ENCODE measurements at places on chromosomes 11 and 22.
A peak's percentile ranks its signal among the peaks of the same experiment; 100 is the strongest.

- DNase-seq, result no peak
Observed at GRCh38 chr11:33778675-33779074, 4.4 kb upstream of the FBXO3 start.

DNA sequence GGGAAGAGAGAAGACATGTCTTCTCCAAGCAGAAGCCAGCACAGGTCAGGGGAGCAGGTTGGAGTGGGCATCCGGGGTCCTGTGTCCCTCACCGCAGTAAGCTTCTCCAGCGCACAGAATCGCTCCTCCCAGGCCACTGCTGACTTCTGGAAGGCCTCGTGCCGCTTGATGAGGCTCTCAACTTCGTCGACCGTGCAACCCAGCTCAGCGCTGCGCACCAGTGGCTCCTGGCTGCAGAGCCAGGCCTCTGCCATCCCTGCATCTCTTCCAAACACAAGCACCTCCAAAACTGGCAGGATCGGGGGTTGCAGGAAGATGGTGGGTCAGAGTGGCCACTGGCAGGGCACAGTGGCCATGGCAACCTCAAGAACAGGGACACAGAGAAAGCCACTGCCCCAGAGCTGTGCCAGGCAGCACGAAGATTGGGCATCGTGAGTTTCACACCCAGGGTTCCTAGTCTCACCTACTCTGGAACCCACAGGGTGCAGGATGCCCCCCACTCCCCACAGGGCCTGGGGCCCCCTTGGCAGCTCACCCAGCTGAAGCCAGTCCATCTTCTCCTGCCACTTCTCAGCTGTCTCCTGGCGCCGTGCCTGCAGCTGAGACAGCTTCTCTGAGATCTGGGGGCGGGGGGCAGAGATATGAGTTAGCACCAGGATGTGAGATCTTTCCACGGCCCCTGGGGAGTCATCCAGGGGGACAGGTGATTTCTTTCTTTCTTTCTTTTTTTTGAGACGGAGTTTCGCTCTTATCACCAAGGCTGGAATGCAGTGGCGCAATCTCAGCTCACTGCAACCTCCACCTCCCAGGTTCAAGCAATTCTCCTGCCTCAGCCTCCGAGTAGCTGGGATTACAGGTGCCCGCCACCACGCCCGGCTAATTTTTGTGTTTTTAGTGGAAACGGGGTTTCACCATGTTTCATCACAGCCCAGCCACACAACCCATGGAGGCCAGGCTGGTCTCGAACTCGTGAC lies 11.2 kb upstream of the RBM4B start:
- DNase-seq, result no peak

GRCh38 chr11:80024119-80024518 lies 583.3 kb upstream of the TENM4 start:
- DNase-seq, result no peak

DNA sequence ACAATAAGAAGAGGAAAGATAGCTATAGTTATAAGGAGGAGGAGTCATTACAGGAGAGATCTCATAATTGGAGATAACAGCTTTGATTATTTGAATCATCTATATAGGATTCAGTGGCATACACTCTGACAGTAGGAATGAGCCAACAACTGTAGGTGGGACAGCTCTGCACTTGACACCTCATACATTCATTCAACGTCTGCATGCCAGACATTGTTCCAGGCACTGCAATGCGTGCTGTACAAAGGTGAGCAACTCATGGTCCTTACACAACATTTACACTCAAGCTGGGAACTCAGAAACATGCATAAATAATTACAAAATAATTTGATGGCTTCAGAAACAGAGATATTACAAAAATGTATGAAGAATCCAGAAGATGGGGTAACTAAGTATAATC lies 154.3 kb downstream of the MSANTD4 start:
- no peak for DNase-seq

DNA sequence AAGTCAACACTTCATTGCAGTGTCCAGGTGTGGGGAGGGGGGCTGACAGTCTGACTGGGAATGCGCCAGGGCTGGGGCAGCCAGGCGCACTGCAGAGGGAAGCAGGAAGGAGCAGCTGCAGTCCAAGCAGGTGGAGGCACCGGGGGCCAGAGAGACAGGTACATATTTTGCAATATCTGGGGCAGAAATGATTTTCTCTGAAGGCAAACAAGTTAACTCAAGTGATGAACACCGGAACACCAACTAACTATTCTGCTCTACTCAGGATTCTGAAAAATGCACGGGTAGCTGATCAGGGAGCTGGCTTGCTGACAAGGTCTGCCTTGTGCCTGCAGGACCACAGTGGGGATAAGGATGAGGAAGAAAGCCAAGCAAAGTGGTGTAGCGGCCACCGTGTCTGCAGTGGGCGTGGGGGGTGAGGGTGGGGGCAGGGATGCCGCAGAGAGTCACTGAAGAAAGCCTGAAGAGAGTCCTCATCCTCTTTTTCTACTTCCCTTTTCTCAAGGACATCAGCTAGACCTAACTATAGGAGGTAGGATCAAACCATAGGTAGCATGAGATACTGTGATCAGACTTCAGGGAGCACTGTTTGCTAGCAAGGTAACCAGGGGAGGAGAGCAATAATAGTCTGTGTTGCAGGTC lies 83.4 kb downstream of the SCN3B start:
- no peak for DNase-seq

- no peak for DNase-seq
Observed at GRCh38 chr11:122653916-122654585, 1.5 kb upstream of the UBASH3B start.

GRCh38 chr11:38296211-38296776 lies 1698.3 kb upstream of the RAG2 start:
- no peak for DNase-seq

GRCh38 chr11:113506893-113507292 lies 31.7 kb upstream of the DRD2 start:
- DNase-seq, result no peak

GRCh38 chr11:113562981-113563461 lies 87.8 kb upstream of the DRD2 start:
- no peak for DNase-seq

DNA sequence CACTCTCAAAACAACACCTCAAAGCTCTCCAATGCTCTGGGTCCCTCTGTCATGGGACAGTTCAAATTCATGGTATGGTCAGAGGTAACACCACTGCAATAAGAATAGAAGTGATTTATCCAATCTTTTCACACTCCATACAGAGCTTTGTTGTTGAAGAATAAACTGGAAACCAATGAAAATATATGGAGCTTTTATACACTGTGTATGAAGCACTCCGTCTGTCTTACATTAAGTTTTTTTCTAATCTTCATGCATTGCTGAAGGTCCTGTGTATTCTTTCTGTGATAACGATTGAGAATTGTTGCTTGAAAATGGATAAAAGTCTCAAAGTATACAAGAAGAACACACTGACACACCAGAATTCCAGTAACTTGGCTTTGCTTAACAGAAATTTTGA lies 603.7 kb upstream of the LUZP2 start:
- DNase-seq, result no peak

- DNase-seq, result no peak
Observed at GRCh38 chr11:128745311-128746136, 51.7 kb downstream of the FLI1 start.

DNA sequence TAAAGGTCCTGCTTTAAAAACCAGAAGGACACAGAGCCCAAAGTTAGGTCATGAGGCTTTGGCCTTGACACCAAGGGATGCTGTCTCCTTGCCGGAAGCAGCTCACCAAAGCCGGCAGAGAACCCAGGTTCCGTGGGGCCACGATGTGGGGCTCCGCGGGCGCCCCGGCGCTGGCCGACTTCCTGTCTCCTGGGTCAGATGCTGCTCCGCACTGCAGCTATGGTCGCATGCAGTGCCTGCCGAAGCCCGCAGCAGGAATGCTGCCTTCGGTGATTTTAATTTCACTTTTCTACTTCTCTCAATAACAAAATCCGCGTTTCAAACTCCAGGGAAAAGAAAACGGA lies 454 bp upstream of the OTUB1 start:
- DNase-seq, result no peak

DNA sequence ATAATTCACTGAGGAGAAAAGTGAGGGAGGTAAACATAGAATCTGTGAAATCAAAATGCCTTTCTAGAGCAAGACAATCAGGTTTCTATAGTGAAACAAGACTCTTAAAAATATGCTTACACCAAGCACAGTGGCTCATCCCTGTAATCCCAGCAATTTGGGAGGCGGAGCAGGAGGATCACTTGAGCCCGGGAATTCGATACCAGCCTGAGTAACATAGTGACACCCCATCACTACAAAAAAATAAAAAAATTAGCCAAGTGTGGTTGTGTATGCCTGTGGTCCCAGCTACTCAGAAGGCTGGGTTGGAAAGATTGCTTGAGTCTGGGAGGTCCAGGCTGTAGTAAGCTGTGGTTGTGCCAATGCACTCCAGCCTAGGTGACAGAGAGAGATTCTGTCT lies 43.2 kb upstream of the ME3 start:
- no peak for DNase-seq

DNA sequence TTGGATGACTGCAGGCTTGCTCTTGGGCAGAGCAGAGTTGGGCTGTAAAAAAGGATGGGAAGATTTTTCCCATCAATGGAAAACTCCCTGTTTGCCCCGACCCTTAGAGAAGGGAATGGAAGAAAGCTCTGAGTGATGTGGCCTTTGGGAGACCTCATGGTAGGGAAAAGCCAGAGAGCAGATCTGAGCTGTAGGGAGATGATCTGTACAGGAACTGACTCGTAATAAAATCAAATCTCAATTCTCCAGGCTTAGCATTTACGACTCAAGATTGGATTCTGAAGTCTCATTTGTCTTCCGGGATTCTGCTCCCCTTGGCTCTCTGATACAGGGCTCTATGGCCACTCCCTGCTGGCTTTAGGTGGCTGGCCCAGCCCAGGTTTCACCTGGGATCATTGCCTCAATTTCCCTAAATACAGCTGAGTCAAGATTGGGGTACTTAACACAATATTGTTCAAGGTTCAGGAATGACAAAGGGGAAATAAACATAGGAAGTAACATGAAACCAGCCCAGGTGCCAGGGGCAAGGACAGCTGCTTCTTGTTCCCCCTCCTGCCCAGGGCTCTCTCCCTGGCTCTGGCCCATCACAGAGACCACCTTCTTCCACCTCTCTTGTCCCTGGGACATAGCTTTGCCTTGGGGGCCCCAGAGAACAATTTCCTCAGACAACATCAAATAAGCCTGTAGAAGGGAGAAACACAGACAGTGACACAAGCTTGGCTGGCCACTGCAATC lies 38.4 kb upstream of the THY1 start:
- DNase-seq, result no peak

GRCh38 chr11:2958251-2958650 lies 29.0 kb upstream of the PHLDA2 start:
- no peak for DNase-seq

DNA sequence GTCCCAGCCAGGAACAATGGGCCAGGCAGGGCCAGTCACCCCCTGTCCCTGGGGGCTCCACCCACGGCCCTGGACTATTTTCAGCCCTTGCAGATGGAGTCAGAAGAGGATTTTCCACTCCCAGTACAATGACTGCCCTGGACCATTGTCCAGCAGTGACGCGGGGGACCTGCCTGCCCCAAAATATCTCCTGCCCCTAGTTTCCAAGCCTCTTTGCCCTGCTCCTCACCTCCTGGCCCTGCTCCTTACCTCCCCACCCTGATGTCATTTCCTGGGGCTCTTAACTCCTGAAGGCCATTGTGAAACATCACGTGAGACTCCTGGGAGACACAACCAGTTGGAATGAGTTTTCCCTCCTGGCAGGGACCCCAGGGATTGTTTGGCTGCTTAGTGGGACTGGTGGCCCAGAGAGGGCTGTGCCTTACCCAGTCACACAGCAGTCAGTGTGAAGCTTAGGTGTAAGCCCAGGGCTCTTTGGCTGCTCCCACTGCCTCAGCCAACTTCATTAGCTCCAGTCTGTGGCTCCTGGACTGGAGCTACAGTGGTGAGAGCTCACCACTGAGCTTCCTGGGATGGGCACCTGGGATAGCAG lies 22.2 kb downstream of the P2RY2 start:
- no peak for DNase-seq

DNA sequence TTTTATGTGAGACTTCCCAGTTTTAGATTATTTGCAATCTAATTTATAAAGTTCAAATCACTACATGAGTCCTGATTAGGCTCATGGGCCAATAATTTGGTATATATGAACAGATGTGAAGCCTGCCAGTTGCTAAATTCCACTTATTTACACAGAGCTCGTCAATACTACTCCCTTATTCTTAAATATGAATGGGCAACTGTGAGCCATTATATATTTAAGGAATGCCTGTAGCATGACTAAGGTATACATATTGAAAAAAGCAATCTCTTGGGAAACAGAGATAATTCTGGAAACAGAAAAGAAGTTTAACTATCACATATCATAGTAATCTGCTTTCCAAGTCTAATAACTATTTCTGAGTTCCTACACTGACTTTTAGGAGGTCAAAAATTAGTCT lies 27.0 kb downstream of the RBMXL2 start:
- DNase-seq, result peak; percentile 20

DNA sequence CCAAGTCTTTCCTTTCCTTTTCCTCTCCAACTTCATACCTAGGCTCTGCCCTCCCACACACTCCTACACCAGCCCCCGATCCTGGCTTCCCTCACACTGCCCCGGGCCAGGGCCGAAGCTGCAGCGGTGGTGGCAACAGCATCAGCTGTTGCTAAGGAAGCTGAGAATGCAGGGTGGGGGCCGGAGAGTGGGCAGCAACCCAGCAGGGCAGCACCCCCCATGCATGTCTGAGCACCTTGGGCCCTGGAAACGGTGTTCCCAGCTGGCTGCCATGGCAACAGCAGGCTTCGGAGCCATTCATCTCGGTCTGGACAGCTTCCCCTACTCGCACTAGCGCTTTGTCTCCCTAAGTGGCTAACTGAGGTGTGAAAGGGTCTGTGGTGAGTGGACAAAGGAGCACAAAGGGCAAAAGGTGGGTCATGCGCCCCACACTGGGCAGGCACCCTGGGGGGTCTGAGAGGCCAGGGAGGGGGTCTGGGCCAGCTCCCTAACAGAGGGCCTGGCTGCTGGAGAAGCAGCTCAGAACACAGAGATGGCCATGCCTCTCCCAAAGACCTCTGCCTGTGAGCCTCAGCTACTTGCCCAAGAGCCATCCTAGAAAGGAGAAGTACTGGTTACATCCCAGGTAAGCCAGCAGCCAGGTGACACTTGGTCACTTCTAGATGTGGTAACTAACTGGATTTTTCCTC lies 42.1 kb upstream of the JAM3 start:
- DNase-seq, result no peak

DNA sequence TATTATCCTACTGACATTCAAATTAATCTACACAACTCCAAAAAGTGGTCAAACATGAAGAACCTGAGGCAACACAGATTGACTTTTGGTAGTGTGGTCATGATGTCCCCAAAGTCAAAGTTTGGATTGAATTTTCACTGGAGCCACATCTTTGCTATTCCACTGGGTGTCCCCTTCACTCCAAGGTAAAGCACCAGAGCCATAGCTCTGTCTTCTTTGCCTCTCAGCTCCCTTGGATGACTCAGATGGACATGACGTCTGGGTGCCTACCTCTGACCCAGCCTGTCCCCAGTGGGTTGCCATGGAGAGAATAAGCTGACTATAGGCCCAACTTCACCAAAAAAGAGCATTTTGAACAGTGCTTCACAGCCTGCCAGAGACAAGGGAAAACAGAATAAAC lies 57.4 kb upstream of the ARHGAP42 start:
- DNase-seq, result no peak

DNA sequence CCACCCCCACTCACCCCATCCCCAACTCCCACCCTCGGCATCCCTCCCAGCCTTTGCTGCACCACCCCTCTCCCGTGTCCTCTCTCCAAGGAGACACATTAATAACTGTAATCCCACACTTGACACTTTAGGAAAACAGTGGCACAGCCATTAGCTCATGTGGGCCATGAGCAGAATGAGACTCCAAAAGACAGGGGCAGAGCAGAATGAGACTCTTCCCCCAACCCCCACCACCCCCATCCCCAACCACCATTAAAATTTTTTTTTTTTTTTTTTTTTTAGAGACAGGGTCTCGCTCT lies 6.2 kb upstream of the SLCO2B1 start:
- no peak for DNase-seq

GRCh38 chr11:128527046-128527445 lies 60.3 kb downstream of the ETS1 start:
- DNase-seq, result no peak

All from COLO829 (cell line).